ENCODE measurements at places on chromosomes 4 and X.

DNA sequence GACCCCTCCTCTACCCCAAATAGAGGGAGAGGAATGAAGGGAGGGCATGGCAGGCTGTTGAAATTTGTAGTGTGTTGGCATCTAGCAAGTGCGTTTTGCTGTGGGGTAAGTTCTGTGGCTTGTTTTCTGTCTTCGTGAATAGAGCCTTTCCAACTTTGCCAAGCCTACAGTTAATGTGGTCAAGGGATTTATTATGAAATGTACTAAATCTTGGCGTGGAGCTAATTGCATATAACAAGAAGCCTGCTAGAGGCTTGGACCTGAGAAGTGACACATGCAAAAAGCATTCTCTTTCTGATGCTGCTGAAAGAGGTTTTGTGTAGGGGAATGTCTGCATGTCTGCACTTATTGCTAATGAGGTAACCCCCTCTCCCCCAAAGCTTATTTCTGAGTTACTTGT lies 132.2 kb downstream of the BMPR1B start:
- no peak for DNase-seq

DNA sequence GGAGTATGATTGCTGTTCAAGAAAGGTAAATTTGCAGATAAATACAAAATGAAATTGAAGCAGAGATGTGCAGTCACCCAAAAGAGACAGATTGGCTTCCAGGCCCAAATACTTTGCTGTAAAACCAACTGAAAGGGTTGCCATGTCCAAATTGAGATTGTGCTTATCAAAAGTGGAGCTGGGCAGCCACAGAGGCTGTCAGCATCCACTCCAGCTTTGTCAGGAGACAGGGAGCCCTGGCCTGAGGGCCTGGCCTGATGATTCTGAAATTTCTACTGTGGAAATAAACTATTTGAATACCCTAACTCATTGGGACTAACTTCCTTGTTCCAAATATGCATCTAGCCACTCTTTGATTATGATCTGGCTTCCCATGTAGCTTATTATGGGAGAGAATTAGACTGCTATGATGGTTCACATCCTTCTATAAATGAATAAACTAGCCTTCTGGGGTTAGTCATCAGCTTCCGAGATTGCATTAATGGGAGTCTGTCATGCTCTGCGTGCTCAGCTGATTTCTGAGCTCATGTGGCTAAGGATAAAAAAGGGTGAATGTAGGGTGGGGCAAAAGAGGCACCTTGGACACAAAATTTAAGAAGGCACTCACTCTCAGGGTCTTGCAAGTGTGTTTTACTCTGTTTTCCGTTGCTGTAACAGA lies 48.2 kb downstream of the SLC34A2 start:
- DNase-seq, result no peak

- no peak for DNase-seq
These were observed 113.6 kb downstream of the SPRY1 start for GRCh38 chr4:123510221-123510620.

- peak; percentile 69 for DNase-seq
These were observed 125.1 kb downstream of the RAPGEF2 start for GRCh38 chr4:159227984-159228383.

GRCh38 chrX:124033821-124034220 lies 72.3 kb downstream of the STAG2 start:
- no peak for DNase-seq

DNA sequence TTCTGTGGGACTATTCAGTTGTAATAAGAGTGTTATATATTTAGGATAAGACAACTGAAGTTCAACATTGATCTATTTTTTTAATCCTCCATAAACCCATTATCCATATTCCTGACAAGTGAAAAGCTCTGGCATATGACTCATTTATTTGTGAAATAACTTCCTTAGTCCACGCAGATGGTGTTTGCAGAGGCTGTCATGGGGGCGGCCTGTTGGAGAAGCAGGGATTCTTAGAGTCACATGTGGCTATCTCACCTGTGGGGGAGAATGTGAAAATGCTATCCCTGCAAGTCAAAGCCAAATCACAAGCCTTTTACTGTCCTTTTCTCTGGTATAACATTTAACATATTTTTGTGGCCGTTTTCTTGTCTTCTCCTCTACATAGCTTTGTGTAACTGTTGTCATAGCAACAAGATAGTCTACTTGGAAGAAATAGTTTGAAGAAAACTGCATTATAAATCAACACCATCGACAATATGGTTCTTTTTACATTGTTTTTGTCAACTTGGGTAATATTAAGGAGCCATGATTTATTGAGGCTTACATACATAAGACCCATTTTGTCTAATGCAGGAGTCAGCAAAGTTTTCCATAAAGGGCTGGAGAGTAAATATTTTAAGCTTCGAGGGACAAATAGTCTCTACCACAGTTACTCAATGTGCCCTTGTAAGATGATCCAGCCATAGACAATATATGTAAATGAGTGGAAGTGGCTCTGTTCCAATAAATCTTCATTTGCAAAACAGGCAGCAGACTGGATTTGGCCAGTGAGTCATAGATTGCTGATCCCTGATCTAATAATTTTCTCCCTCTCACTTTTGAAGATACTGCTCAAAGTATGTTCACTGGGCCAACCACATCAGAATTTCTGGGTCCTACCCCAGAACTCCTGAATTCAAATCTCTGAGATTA lies 395.0 kb downstream of the DTHD1 start:
- no peak for DNase-seq

GRCh38 chr4:139469869-139470268 lies 15.9 kb downstream of the RAB33B start:
- DNase-seq, result no peak

- DNase-seq, result no peak
These were observed 71.3 kb upstream of the LDB2 start for GRCh38 chr4:16969696-16970135.

- DNase-seq, result no peak
These were observed 16.0 kb upstream of the NLGN4X start for GRCh38 chrX:6244666-6245065.

- DNase-seq, result no peak
These were observed 63.6 kb upstream of the UGT2B15 start for GRCh38 chr4:68734095-68734494.

- peak; percentile 58 for DNase-seq
These were observed at the start of gene PLXNA3 for GRCh38 chrX:154458116-154458953. Gene PLXNA3, plus strand, starts transcription at chrX:154458281. Its CDS starts 1,903 bp downstream, at chrX:154460184.

- DNase-seq, result no peak
These were observed 20.9 kb downstream of the MAPK10 start for GRCh38 chr4:86338989-86339388.

GRCh38 chr4:129323658-129324057 lies 227.7 kb downstream of the C4orf33 start:
- no peak for DNase-seq
